ENCODE measurements at places on chromosomes 16 and 17.

GRCh38 chr16:61323456-61323855 lies 712.8 kb downstream of the CDH8 start:
- no peak for DNase-seq

DNA sequence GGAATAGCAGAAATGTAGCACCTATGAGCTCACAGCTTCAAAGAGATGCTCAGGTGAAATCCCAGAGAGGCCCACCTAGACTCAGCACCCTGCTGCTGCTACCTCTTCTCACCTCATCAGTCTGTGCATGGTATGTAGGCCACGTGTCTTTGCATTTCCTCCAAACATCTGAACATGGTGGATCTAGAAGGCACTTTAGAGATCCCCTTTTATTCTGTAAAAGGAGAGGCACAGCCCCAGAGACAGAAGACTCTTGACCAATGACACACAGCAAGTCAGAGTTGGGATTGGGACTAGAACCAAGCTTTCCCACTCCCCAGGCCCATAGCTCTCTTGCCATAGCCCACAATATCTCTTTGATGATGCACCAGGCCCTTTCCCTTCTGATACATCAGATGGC lies 19.4 kb upstream of the NKD1 start:
- no peak for DNase-seq

DNA sequence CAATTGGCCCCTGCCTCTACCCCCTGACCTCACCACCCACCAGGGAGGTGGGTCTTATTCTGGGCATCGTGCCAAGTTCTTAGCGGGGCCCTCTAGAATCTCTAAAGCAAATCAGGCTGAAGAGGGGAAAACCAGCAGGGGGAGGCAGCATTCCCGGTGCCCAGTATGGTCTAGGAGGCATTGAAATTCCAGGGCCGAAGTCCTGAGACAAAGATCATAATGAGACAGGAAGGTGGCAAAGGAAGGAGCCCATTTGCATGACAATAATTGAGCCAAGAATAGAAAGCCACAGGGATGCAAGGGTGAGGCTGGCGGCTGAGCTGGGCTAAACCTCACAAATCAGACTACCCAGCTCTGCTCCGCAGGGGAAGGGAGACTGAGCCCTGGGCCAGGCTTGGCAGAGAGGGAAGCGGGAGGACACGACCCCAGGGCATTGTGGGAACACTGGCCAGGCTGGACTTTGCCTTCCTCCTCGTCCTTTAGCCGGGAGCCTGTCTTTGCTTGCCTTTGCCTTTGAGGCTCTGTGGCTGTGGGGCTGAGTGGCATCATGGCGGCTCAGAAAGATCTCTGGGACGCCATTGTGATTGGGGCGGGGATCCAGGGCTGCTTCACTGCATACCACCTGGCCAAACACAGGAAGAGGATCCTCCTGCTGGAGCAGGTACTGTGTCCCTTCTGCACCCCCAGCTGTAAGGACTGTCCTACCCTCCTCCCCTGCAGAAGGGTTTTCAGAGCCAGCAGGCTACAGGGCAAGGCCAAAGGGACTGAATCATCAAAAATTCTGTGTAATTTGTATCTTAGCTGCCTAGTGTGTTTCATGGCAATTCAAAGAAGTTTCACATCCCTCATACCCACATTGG lies at the start of gene PIPOX:
PIPOX (plus strand) TSS at position 463 of the 860 bp plus-strand sequence; CDS start at position 548, 85 bp downstream.
- peak; percentile 19 for DNase-seq

GRCh38 chr16:75026892-75027391 lies 28.1 kb downstream of the ZNRF1 start:
- no peak for DNase-seq

DNA sequence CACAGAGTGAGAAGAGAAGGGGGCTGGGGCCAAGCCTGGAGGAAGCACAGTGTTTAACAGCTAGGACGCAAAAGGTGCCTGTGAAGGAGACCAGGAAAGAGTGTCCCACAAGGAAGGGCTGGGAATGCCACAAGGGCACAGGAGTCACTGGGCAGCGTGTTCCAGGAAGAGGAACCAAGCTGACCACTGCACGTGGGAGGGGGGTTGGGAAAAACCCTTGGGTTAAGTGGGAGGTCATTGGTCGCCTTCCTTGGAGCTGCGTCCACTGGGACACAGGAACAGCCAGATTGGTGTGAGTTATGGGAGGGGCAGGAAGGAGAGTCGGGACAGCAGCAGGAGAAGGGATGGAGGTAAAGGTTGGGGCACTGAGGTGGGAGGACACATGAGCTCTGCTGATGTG lies 12.9 kb downstream of the TTYH2 start:
- DNase-seq: no peak

DNA sequence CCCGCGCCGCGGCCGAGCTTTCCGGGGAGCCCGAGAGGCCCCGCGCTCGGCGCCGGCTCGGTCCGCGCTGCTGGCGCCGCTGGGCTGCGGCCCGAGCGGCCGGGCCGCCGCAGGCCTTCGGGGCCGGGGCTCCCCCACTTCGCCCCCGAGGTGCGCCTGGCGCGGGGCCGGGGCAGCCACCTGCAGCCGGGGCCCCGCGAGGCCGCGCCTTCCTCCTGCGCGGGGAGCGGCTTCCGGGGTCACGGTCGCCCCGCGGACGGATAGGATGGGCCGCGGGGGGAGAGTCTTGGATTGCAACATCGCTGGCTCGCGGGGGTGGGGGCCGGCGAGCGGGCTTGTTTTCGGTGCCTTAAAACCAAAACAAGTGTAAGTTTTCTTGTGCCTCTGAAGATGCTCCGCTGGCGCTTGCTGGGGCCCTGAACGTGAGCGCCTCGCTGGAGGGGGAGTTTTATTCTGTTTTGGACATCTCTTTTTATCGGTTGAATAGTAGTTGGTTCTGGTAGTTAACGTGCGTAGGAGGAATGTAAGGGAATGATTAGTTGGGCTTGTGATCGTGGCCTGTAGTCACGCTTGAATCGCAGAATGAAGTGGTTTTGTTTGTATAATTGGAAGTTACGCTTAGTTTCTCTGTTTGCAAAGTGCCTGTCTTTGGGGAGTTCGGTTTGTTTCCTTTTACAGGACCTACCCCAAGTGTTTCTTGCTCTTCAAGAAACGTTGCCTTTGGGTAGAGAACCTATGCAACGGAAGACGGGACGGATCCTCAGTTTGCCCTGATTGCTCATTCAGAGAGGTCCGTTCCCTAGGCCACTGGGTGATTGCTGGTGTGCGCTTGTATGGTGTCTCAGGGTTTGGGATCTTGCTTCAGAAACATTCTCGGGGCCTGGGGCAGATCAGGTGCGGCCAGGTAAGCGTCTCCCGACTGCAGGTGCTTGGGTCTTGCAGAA lies 724 bp downstream of the UBE2I start:
- peak; percentile 56 for DNase-seq

DNA sequence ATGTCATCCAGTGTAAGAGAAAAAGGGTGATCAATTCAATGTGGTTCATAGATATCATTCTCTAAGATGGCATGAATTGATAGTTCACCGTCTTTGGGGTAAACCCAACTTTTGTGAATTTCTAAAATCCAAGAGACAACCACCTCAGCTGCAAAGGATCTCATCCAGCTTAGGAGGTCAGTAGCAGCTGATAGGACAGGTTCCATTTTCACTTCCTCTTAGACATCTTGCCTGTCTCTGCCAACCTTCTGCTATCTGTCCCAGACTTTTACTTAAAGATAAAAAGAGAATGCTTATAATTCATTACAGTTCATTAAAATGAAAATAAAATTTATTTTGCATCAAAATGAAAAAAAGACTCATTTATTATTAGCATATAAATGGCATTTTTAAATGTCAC lies 468.2 kb downstream of the XYLT1 start:
- no peak for DNase-seq

GRCh38 chr16:15950161-15950854 lies 892 bp downstream of the ABCC1 start:
- peak; percentile 53 for DNase-seq

- no peak for DNase-seq
These were observed 23.0 kb downstream of the CARHSP1 start for GRCh38 chr16:8845699-8846298.

DNA sequence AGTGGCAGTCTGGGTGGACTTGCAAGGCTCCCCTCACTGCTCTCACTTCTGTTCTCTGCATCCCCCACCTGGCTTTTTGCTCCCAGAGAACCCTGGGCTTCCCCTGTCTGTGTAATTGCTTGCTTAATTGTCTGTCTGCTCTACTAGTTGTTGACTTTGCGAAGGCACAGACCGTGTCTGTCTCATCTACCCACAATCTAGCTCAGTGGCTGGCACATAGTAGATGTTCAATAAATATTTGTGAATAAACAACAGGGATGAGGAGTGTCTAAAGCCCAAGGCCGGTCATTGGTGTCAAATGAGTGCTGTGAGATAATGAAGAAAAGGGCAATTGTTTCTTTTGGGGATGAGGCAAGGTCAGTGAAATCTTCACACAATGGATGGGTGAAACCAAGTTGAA lies 2.8 kb upstream of the SEZ6 start:
- DNase-seq: no peak
